ENCODE measurements at places on chromosomes 6 and 20.

GRCh38 chr20:34977365-34978091, 21.9 kb downstream of the MYH7B start:
- DNase-seq: no peak

GRCh38 chr6:40419377-40419776, 167.8 kb downstream of the LRFN2 start:
- DNase-seq: no peak

DNA sequence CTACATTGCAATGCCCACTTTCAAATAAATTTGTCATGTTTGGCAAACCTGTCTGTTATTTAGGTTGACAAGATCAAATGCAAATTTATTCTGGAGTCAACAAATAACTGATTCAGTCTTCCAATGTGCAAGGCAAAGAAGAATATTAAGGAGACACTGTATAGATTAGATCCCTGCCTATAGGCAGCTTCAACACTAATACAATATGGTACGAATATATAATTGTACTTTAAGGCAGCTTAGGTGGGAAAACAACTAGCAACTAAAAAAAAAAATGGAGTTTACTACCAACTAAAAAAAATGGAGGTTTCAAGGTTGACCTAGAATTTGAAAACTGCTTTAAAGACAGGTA, 1.7 kb upstream of the PHF10 start:
- DNase-seq: no peak

- DNase-seq: peak; percentile 34
These were observed 453 bp downstream of the KCNQ5 start for GRCh38 chr6:72622094-72622940.

DNA sequence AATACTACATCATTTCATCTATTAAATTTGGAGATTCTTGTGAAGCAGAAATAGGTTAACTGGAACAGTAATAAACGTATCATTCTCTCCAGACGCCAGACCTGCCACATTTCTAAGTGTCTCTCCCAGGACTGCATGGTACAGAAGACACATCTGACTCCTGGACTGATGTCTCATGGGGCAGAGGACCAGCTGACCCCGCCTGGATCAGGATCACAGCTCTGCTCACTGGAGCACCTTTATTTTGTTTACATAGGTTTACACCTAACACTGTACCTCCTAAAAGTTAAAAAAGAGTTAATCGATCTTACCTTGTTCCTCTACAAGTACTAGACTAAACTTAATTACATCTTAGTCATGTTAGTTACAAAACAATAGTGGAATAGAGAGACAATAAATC, 11.2 kb downstream of the OVOL2 start:
- DNase-seq: no peak

DNA sequence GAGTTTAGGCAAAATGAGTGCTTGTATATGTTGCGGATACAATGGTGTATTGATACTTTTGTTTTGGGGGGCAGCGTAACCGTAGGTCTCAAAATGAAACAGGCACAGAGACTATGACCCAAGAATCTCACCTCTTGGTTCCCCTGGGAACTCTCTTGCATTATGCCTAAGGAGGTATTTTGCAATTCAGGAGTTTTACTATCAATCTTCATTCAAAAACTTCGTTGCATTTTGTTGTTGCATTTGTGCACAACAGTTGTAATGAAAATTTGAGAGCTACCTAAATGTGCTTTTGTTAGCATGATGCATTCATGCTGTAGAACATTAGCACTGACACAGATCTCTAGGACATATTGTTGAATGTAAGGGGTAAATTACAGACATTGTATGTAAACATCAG, 18.2 kb downstream of the VTA1 start:
- no peak for DNase-seq

GRCh38 chr6:122798099-122798641, 9.1 kb downstream of the SMPDL3A start:
- no peak for DNase-seq

- DNase-seq: no peak
These were observed 4.3 kb downstream of the TNNC2 start for GRCh38 chr20:45822857-45823256.

GRCh38 chr20:10474606-10475184, 39.6 kb downstream of the SLX4IP start:
- no peak for DNase-seq

DNA sequence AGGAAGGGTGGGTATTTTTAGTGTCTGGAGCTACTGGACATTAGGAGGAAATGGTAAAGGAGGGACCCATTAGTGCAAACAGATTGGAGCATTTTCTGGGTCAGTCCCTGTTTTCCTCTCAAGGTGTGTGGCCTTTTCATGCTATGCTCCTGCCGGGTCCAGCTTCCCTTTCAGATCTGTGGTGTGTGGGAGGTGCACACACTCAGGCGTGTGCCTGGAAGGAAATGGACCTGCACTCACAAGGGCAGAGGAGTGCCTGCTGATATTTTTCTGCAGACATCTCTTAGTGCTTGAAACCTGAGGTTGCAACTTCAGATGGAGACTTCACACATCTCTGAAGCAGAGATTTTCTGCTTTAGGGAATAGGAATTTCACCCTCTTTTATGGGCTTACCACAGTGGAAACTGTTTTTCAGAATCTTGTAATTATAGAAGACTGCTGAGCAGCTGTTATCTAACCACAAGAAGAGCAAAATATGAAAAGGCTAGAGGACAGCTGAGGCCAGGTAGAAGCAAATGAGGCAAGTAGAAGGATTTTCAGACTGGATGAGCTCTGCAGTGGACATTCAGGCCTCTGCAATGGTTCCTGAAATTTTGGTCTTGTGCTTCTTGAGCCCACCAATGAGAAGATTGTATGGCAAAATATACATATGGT, 764.3 kb downstream of the QKI start:
- no peak for DNase-seq

DNA sequence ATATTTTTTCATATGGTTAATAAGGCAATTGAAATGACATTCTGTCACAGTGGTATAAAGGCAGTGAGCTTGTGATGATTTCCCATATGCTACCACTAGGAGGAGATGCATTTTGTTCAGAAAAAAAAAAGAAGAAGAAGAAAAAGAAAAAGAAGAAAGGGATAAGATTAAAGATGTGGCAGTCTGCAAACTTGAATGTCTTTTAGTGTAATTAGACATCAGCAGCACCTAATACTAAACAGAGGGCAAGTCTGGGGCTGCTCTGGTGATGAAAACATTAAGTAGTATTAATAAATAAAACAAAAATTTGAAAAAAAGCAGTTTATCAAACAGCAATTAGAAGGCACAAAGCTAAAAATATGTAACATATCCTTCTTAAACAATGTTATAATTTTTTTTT, 95.4 kb upstream of the DEFB112 start:
- DNase-seq: no peak

All from activated CD4-positive, CD25-positive, alpha-beta regulatory T cell (primary cell).